Activated CD4-positive, CD25-positive, alpha-beta regulatory T cell treated with anti-CD3 and anti-CD28 coated beads, Interleukin-2, amount 50 U/mL, for 16 hours (primary cell): ENCODE measurements at places on chromosomes 7 and 10.

- no peak for DNase-seq
Observed at GRCh38 chr7:4707217-4707741, 25.2 kb downstream of the FOXK1 start.

DNA sequence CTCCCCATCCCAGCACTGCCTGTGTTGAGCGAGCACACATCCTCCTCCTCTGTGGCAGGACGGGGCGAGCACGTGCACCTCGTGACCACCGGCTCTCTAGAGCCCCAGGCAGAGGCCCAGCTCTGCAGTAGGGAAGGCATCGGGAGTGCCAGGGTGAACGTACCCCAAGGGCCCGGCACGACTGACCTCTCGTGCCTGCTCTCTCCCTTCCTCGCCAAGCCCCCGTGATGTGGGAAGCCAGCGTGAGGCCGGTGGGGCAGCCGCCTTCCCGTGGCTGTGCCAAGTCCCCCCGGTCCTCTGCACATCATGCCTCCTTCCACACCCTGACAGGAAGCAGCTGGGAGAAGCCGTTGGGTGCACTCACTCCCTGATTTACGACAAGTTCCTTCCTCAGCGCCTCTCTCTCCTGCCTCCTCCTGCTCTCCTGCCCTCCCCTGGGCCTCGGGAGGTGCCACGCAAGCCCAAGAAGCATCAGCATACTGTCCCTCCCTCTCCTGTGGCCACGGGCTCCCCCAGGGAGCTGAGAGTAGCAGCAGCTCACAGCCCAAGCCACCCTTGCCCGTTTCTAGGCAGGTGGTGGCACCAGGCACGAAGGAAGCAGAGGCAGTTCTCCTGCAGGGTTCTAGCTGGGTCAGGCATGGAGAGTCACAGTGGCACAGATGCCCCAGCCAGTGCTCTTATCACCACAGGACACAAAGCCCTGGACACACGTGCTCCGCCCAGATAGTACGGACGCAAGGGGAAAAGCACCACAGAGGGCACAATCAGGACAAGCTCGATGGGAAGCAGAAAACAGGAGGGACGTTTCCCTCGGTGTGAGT lies 47.0 kb downstream of the AMZ1 start:
- no peak for DNase-seq

DNA sequence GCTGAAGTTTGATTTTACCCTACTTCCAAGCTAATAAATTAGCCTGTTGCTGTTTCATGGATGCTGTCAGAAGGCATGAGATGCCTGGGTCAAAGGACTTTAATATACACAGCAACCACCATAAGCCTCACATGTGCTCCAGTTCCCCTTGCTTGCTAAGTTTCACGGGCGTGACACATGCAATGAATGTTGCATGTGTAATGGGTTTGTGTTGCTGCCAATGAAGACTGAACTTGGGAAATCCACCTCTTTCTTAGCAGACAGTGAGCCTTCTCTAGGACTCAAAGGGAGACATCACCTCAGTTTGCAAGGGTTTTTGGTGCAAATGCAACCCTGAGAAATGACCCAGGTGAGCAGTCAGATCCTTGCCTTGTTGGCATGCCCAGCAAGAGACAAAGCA lies 505.5 kb upstream of the PODXL start:
- DNase-seq = no peak

GRCh38 chr10:71132321-71132810 lies 80.0 kb upstream of the UNC5B start:
- no peak for DNase-seq

- DNase-seq = no peak
Observed at GRCh38 chr10:33155720-33156638, 178.5 kb downstream of the NRP1 start.

DNA sequence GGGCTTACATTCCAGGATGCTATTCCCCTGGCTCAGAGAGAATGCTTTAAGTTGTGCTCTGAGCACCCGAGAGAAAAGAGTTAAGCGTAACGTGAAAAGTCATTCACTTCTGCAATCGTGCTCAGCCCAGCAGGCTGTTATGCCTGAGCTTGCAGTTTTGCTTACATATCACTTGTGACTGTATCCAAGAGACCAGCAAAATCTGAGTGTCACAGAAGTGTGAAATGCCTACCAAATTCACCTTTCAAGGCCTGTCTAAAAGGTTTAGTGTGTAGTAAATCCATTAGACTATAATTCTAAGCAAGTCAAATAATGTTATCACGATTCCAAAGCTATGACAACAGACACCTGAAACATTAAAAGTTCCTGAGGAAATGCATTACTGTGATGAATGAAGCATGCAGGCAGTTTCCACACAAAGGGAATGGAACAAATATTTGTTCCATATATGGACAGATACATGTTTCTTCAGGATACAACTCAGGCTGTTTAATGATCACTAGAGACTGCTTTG lies 20.1 kb downstream of the ITGB1 start:
- DNase-seq = no peak

- DNase-seq = no peak
Observed at GRCh38 chr10:125056161-125057132, 103.9 kb downstream of the CTBP2 start.

GRCh38 chr7:127946847-127947246 lies 84.4 kb downstream of the LRRC4 start:
- DNase-seq = no peak

DNA sequence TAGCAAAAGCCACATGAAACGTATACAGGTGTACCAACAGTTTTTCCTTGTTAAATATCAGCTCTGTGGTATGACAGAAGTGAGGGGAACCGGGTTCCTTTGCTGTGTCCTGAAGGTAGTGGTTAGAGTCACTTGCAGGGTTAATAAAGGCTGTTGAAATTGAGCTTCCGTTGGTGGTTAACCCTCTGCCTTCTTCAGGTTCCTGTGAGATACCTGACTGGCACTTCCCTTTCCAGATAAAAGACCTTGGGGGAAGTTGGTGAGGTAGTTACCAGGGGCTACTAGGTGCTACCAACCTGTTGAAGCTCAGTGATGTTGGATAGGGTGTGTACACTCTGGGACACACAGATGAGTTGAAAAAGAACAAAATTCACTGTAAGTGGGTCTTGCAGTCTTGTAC lies 384.1 kb downstream of the GATA3 start:
- no peak for DNase-seq

DNA sequence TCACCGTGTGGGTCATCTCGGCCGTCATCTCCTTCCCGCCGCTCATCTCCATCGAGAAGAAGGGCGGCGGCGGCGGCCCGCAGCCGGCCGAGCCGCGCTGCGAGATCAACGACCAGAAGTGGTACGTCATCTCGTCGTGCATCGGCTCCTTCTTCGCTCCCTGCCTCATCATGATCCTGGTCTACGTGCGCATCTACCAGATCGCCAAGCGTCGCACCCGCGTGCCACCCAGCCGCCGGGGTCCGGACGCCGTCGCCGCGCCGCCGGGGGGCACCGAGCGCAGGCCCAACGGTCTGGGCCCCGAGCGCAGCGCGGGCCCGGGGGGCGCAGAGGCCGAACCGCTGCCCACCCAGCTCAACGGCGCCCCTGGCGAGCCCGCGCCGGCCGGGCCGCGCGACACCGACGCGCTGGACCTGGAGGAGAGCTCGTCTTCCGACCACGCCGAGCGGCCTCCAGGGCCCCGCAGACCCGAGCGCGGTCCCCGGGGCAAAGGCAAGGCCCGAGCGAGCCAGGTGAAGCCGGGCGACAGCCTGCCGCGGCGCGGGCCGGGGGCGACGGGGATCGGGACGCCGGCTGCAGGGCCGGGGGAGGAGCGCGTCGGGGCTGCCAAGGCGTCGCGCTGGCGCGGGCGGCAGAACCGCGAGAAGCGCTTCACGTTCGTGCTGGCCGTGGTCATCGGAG lies 1.8 kb downstream of the ADRA2A start:
- DNase-seq = no peak

DNA sequence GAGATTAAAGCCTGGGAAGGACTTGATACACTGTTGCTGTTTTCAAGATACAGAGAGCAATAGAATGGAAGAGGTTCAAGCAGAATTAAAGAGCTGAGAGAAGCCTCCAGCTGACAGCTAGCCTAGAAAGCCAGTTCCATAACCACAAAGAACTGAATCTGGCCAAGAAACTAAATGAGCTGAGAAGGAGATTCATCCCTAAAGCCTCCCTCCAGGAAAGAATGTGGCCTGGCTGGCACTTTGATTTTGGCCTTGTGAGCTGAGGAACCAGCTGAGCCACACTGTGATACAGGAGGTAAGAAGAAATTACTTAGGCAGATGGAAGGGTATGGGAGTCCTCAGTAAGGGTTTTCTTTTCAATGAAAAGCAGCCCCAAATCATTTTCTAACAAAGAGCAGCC lies 324.1 kb downstream of the PHF14 start:
- no peak for DNase-seq

GRCh38 chr7:46486256-46487206 lies 565.5 kb upstream of the IGFBP3 start:
- no peak for DNase-seq

GRCh38 chr7:150978126-150978789 lies at the start of gene KCNH2:
TSS of gene KCNH2 (minus strand) at chr7:150978321. CDS start at chr7:150977913, 408 bp downstream.
- no peak for DNase-seq

DNA sequence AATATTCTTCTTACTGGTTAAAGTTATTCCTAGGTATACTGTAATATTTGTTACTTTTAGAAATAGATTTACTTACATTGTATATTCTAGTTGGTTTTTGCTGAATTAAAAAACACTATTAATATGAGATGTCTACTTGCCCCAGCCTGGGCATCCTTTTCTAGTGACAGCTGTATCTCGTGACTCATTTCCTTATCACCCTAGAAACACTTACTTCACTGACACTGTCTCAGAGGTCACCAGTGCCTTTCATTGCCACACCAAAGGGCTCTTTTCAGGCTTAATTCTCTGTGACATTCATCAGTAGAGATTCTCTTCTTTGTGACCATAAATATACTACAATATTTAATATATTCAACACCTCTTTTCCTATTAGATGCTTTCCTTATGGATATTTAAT lies 194.7 kb downstream of the GALNT17 start:
- DNase-seq = no peak

DNA sequence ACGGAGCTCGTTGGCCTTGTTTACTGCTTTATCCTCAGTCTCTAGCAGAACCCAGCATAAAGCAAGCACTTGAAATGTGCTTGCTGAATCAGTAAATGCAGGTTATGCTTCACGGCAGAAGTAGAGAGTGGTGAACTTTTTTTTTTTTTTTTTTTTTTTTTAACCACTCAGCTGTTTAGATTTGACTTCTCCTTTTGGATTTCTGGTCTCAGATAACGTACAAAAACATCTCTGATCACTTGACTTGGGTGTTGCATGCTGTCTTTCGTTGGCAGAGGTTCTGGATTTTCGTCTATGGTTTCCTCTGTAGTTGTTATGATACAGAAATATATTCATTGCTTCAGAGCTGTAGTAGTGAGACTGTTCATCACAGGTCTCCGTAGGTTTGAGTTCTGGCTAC lies 242.5 kb upstream of the HABP2 start:
- no peak for DNase-seq

DNA sequence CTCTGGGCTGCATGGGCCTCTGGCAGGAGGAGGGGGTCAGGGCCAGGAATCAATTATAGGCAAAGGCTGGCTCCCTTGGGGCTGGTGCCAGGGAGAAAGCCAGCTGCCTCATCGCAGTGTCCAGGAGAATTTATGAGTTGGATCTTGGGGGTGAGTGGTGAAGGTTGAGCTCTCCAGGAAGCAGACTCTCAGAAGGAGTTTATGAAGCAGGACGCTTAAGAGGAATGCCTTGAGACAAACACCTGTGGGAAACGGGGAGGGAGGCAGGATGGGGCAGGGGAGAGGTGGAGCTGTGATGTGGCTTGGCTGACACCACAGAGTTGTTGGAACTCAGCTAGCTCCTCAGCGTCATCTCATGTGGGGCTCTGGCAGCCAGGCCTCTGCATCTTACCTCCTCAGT lies 428.5 kb downstream of the RPS24 start:
- DNase-seq = no peak

DNA sequence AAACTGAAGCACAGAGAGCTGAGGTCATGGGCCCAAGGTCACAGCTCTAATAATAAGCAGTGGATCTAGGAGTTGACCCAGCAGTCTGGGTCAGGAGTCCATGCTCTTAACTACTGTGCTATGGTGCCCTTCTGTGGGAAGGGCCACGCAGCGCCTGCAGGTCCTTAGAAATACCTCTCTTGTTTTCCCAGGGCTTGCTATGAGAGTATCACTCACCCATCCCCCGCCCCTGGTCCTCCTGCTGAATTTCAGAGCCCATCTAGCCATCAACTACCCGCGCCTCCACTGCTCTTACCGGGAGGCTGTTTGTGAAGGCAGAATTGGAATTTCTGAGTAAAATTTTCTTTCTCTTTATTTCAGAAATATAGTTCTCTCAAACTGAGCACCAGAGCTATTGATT lies 27.3 kb upstream of the CRHR2 start:
- no peak for DNase-seq
